Activated CD4-positive, CD25-positive, alpha-beta regulatory T cell treated with anti-CD3 and anti-CD28 coated beads, Interleukin-2, amount 50 U/mL, for 72 hours (primary cell): ENCODE measurements at places on chromosomes 6 and 20.

- no peak for DNase-seq
Observed at GRCh38 chr20:23679133-23680092, 9.4 kb downstream of the CST4 start.

- DNase-seq, result no peak
Observed at GRCh38 chr6:81977486-81977885, 225.0 kb upstream of the TENT5A start.

GRCh38 chr6:126188279-126188909, 151.5 kb upstream of the CENPW start:
- no peak for DNase-seq

GRCh38 chr20:36435592-36436541, 105.5 kb upstream of the MYL9 start:
- DNase-seq, result peak; percentile 90

- no peak for DNase-seq
Observed at GRCh38 chr6:26593278-26594130, 3.2 kb upstream of the ABT1 start.

- no peak for DNase-seq
Observed at GRCh38 chr6:148682990-148683389, 63.8 kb upstream of the UST start.

- no peak for DNase-seq
Observed at GRCh38 chr20:58475466-58475865, 39.7 kb downstream of the APCDD1L start.

GRCh38 chr20:12016291-12016690, 98.6 kb downstream of the BTBD3 start:
- DNase-seq, result no peak

GRCh38 chr20:58976061-58976730, 4.9 kb upstream of the NELFCD start:
- no peak for DNase-seq

DNA sequence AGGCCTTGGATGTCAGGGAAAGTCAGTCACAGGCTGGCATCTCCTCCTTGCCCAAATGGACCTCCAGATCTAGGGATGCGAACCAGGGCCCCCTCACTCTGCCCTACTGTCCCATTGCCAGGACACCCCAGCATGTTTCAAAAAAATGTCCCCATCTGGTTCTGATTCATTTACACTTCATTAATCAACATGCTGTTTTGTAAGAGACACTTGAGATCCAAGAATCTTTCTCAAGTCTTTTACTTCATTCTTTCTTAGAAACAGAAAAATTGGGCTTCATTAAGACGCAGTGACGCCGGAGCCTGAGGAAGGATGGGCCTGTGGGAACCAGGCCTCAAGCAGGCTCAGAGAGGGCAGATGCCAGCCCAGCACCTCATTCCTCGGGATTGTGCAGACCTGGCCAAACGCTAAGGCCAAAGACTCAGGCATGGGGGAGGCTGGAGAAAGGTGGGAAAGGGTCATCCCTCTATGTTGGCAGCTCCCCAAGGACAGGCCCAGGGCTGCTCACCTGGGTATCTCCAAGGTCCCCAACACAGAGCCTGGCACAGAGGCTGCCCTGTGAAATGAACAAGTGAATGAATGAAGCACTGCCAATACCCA, 3.8 kb downstream of the RSPO4 start:
- no peak for DNase-seq

- no peak for DNase-seq
Observed at GRCh38 chr6:109322825-109323224, 59.4 kb downstream of the CD164 start.

GRCh38 chr6:43452896-43453295, 2.5 kb downstream of the DLK2 start:
- no peak for DNase-seq

- no peak for DNase-seq
Observed at GRCh38 chr6:35668096-35668495, 20.6 kb downstream of the FKBP5 start.

GRCh38 chr6:137427656-137428290, 66.4 kb downstream of the OLIG3 start:
- DNase-seq, result no peak

DNA sequence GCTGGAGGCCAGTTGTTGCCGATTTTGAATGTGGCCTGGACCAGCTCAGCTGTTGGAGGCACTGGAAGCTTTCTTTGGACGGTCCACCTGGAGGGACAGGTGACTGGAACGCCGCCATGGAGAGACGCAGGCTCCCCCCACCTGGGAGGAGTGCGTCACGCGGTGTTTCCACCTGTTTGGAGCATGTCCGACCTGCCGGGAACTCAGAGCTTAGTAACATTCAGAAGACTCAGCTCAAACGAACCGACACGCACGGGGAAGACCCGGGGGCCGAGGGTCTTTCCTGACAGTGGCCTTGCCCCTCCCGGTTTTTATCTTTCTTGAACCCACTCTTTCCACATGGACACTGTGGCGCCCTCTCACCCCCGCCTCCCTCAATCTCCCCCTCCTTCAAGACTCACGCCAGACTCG, 141.6 kb downstream of the SMOC2 start:
- no peak for DNase-seq

DNA sequence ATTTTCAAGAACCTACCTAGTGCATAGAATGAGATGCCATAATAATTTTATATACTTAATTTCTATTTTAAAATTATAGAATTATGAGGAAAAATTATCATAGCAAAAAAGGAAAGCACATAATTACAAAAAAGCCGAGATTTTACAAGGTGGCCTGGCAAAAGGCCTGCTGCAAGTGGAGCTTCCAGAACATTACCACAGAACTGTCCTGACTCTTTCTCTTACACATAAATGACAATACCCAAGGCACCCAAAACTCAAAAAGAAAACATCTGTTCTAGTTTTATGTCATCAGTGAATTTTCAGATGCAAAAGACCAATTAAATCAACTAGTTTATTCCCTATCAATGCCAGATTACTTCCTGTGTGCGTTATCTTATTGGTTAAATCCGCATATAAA, 74.2 kb downstream of the FILIP1 start:
- no peak for DNase-seq

- DNase-seq, result no peak
Observed at GRCh38 chr6:45927421-45928320, 88.0 kb downstream of the CLIC5 start.

DNA sequence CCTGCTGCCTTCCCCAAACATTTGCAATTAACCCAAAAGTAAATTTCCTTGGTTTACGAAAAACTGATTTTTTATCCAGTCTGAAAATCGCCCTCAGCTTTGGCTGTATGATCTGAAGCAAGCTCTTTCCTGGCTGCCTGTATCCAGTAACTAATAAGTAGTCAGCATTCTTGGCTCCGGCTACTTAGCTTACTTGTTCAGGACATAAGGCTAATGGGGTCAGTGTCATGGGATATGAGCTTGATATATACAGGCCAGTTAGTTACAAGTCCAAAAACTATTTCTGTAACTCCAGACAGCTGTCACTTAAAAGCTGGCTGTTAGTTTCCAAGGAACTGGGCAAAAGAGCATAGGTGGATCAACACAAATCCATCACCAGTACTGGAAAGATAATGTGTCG, 56.2 kb downstream of the KHDC1L start:
- DNase-seq, result no peak

GRCh38 chr6:156890627-156891314, 113.6 kb downstream of the ARID1B start:
- no peak for DNase-seq

GRCh38 chr20:46334303-46334904, 26.1 kb upstream of the CDH22 start:
- DNase-seq, result no peak

DNA sequence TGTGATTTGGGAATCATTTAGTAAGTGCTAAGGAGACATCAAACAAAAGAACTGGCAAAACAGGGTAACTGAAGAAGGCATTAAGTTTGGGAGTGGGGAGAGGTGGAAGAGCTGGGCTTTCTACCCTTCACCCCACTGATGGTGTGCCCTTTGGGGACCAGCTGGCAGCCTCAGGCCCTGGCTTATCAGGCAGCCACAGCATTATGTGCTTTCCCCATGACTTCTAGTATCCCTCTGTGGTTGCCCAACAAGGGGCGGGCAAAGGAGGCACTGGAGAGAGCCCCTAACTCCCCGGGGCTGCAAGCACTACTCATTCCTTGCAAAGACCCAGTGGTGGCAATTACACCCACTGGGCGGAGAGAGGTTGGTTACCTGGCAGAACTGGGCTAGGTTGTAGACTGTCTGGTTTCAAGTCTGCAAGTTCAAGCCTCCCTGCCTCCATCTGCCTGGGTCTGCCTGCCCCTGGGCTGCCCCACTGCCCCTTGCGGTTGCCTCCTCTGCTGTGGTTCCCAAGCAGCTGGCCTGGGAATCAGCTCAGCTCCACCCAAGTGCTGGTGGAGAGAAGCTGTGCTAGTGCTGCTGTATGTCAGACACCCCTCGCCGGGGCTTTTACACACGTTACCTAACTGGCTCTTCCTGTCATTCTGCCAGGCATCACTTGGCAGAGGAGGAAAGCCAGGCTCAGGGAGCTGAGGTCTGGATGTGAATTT, 29.9 kb downstream of the KCNK5 start:
- no peak for DNase-seq

GRCh38 chr6:139570166-139570565, 195.7 kb upstream of the CITED2 start:
- no peak for DNase-seq

DNA sequence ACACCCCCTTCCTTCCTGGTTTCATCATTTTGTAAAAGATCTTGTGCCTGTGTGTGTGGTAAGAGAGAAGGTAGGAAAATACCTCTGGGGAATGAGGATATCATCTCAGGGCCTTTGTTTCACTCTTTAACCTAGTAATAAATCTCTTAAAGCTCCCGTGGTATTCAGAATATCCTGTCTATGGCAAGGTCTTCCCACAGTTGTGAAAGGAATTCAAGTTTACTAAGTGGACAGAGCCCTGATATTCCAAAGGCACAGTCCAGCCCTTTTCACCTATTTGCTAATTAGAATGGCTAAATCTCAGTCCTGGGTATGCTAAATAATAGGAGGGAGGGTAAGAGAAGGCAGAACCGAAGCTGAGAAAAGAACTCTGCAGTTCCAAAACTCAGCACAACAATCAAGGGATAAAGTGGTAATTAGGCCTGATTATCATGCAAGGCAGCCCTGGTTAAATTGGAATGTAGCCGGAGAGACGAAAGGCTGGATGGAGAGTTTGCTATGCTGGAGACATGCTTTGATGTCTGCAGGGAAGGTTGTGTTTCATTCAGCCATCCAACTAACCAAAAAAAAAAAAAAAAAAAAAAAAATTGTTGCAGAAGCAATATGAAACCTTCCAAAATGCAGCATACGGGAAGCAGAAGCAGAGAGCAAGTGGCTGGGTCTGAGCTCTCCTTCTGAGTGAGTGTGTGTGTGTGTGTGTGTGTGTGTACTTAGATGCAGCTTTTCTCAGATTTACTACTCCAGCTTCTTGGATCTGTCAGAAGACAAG, 28.5 kb upstream of the PIM1 start:
- no peak for DNase-seq

DNA sequence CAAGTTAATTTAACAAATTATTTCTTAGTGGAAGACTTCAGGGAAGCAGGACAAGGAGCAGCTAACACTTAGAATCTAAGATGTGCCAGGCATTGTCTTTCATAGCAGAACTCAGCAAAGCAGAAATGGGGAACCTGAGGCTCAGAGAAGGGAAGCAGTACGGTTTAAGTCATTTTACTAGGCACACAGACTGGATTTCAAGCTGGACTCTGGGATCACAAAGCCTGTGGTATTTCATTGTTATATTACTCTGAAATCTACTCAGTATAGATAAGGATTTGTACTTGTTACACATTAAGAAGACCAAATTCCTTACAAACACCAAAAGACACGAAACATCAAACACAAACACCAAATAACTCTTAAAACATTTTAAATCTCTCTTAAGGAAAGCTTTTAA, 199.6 kb downstream of the ISM1 start:
- DNase-seq, result no peak

DNA sequence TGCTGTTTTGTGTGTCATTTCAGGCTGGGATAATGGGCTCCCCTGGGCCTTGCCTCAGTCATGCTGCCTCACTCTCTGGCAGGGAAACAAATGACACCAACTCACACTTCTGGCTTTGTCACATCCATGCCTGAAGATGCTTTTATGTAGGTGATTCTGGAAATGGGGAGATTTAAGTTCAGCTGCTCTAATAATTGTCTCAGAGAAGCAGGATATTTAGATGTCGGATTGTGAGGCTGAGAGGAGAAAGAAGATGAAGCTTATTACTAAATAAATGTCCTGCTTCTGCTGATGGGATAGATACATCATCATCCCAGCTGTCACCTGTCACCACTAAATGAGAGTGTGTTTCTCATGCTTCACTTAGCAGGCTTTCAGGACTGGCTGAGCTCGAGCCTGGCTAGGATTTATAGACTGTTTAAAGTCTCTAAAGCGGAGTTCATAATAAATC, 480.2 kb upstream of the SPTLC3 start:
- no peak for DNase-seq

GRCh38 chr20:44153636-44154043, 33.3 kb downstream of the JPH2 start:
- DNase-seq, result no peak

GRCh38 chr20:38432292-38432691, 2.8 kb downstream of the SNHG17 start:
- no peak for DNase-seq

DNA sequence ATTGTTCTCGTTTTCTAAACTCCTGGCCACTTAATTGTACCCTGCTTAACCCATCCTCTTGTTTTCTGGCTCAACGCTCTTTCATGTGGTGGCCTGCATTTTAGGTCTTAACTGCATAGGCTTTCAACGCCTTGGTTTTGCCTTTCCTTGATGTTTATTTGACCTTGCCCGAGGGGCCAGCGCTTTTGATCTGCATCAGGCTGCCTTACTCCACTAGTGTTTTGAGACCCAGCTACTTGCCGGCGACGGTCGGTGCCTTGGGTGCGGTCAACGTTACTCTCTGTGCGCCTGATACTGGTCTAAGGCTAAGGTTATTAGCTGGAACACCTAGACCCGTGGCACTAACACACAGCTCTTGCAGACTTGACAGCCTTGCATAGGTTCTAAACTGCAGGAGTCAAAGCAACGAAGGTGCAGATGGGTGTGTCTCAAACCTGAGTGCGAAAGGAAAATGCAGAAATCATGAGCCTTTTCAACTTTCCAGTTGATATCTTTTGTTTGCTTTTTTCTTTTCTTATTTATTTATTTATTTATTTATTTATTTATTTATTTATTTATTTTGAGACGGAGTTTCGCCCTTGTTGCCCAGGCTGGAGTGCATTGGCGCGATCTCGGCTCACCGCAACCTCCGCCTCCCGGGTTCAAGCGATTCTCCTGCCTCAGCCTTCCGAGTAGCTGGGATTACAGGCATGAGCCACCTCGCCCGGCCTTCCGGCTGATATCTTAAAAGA, 138.8 kb downstream of the HFE start:
- no peak for DNase-seq
